Stimulated activated naive CD4-positive, alpha-beta T cell (primary cell): ENCODE measurements at places on chromosomes 16 and 17.

- DNase-seq, result no peak
These were observed 111.6 kb downstream of the DYNLRB2 start for GRCh38 chr16:80652441-80652840.

DNA sequence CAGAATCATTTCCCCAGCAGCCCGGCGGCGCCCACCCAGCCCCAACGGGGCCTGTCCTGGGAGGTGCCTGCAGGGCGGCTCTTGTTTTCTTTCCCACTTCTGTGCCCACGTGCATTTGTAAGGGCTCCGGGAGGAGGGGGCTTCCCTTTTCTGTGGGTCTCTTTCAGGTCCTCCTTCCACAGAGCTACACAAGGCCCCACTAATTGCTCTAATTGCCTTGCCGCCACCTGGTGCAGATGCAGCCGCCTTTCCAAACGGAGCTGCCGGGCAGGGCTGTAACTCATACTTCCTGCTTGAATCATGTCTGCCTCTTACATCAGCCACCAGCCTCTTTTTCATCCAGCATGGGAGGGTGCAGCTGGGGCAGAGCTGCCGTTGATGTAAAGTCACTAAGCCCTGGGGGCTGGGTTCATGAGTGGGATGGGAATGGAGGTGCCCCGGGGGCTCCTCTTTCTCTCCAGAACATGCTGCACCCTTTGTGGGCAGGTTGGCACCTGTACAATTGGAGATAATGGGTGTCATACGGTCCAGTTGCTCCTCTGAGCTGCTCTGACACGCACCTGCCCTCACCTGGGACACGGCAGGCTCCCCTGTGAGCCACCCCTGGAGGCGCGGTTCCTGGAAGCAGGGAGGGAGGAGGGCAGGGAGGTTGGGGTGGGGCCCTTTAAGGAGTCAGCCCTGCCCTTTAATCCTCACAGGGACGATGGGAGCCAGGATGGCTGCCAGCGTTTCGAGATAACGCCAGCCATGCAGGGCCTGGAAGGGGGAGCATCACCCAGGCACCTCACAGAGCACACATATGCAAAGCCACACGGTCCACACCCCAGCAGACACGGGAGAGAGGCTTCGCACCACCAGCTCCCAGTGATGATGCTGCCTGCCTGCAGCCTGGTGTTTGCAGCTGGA lies 41.1 kb upstream of the KLHDC4 start:
- peak; percentile 10 for DNase-seq

DNA sequence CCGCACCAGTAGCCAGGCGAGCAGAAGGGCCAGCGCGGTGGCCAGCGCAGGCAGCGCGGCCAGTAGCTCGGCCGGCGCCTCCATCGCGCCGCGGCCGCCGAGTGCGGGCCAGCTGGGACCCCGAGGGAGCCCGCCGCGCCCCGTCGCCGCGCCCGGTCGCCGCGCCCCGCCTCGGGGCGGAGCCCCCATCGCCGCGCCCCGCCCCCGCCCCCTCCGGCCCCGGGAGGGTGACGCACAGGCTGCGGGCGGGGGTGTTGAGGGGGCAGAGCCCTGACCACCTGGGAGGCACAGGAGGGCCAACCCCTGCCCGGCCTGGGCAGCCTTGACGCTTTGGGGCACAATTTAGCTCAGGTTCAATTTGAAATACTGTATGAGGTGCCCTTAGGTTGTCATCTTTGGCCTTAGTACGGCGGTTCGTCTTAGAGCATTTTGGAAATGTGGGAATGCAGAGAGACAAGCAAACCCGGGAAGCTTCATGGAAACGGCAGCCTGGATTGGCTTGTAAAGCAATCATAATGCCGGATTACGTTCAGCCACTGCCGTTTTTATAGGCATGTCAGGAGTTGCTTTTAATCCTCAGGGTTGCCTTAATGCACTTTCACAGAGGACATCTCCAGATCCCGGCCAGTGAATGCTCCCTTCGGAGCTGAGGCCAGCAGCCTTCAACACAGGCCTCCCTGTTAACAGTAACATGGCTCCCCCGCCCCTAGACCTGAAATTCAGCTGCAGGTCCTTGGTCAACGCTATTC lies at the start of gene MXRA7:
Gene MXRA7, minus strand, starts transcription at position 103 of the 749 bp plus-strand sequence. Its CDS starts 19 bp downstream, at position 84.
- peak; percentile 31 for DNase-seq

- DNase-seq, result no peak
These were observed 35.0 kb downstream of the DHRS7B start for GRCh38 chr17:21161498-21162393.

- no peak for DNase-seq
These were observed 423.9 kb downstream of the WWOX start for GRCh38 chr16:78523212-78523985.

GRCh38 chr16:51573191-51573590 lies 422.1 kb upstream of the SALL1 start:
- no peak for DNase-seq

GRCh38 chr17:78529871-78530670 lies 47.1 kb downstream of the DNAH17 start:
- DNase-seq, result no peak

- DNase-seq, result no peak
These were observed 10.8 kb upstream of the ITGA3 start for GRCh38 chr17:50045154-50045553.

- DNase-seq, result no peak
These were observed 56.9 kb downstream of the TIMM22 start for GRCh38 chr17:1053661-1054360.

DNA sequence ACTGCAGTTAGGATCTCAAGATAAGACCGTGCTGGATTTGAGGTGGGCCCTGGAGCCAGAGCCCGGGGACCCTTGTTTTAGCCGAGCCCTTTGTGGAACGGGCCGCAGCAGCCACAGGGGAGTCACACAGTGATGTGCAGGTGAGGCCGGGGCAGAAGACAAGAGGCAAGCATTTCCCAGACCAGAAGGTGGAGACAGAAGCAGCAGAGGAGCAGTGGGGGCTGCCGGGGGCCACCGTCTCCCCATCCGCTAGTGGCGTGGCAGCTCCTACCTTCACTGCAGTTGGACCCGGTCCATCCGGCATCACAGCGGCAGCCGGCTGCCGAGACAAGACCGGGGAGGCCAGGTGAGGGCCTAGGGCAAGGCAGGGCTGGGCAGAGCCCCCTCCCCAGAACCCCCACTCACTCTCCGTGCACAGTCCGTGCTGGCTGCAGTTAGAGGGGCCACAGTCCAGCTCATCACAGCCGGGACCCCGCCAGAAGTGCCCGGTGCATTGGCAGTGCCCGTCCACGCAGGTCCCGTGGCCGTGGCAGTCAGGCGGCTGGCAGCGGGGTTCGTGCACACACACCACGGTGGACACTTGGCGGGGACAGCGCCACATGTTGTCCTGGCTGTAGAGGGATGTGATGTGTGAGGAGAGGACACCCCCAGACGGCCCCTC lies 6.0 kb downstream of the NAGPA start:
- no peak for DNase-seq

- DNase-seq, result no peak
These were observed 49.6 kb upstream of the RPL38 start for GRCh38 chr17:74153821-74154430.

GRCh38 chr16:75043175-75043895 lies 44.5 kb downstream of the ZNRF1 start:
- DNase-seq, result no peak

GRCh38 chr17:41692722-41693521 lies 4.2 kb downstream of the EIF1 start:
- DNase-seq, result no peak

DNA sequence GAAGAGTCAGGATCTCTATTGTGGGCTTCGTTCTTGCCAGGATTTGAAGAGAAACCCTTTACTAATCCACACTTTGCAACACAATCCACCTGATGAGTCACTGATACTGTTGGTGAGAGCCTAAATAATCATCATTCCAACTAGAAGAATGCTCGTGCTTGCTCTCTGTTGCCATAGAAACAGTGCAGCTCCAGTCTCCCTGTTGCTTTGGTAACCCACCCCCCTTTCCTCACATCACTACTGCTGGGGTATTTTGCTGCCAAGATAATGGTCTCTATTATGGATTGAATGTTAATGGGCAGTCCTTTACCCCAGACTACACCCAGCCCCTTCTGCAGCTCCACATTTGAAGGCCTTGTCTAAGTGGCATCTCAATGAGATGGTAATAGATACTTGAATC lies 190.4 kb downstream of the ABCC12 start:
- DNase-seq, result no peak

DNA sequence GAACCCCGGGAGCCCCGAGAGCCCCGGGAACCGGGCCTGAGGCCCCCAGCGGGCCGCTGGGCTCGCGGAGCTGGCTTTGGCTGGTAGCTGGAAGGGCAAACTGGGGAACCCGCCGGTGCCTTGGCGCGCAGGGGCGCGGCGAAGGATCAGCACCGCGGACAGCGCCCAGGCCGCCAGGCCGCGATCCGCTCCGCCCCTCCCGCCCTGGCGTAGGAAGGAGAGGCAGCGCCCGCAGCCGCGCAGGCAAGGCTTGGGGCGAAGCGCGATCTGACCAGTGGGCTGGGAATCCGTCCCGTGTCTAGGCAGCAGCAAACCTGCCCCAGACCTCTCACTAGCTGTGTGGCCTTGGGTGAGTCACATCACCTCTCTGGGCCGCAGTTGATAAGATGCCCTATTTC lies 331 bp upstream of the CCDC92B start:
- DNase-seq, result peak; percentile 73

DNA sequence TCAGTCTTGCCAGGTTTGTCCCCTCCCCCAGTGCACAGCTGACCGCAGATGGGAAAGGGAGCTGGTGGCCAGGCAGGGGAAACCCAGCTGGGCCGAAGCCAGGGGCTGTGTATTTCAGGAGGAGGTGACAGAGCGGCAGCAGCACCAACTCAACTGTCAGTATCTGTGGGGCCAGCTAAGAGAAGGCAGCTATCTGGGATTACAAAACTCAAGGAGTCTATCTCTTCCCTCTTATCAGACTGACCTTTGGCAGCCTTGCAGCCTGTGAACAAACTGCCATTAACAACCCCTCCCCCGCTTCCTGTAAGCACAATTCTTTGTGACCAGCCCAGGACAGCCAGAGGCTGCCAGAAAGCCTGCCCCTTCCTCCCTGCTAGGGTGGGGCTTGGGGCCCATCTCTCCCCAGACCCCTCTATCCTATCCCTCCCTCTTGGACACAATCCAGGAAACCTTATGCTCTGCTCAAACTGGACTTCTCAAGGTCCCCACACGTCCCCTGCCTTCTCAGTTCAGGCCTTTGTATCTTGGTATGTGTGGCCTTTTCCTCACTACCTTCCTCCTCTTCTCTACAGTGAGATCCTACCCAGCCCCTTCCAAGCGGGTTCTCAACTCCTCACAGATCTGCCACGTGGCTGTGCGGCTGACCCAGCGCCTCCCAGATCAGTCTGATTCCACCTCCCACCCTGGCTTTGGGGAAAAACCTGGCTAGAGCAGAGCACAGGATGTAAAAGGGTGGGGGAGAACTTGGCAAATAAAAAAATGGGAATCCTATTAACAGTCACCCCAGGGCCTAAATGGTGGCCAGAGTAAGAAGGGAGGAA lies 10.5 kb downstream of the ST3GAL2 start:
- DNase-seq, result no peak

GRCh38 chr16:82340531-82340930 lies 170.5 kb upstream of the MPHOSPH6 start:
- DNase-seq, result no peak

DNA sequence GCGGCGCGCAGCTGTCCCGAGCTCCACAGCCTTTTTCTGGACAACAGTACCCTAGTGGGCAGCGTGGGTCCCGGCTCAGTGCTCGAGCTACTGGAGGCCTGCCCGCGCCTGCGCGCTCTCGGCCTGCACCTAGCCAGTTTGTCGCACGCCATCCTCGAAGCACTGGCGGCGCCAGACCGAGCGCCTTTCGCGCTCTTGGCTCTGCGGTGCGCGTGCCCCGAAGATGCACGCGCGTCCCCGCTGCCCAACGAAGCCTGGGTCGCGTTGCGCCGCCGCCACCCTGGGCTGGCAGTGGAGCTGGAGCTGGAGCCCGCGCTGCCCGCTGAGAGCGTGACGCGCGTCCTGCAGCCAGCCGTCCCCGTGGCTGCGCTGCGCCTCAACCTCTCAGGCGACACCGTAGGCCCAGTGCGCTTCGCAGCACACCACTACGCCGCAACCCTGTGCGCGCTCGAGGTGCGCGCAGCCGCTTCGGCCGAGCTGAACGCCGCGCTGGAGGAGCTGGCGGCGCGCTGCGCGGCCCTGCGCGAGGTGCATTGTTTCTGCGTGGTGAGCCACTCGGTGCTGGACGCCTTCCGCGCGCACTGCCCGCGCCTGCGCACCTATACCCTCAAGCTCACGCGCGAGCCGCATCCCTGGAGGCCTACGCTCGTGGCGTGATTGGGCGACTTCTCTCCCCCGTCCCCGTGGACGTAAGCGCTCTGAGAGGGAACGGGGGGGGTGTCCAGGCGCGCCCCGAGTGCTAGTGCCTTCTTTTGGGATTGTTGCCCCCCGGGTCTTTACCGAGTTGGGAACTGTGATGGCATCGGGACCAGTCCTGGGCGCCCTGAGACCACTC lies 1.2 kb upstream of the HSF4 start:
- DNase-seq, result peak; percentile 19

DNA sequence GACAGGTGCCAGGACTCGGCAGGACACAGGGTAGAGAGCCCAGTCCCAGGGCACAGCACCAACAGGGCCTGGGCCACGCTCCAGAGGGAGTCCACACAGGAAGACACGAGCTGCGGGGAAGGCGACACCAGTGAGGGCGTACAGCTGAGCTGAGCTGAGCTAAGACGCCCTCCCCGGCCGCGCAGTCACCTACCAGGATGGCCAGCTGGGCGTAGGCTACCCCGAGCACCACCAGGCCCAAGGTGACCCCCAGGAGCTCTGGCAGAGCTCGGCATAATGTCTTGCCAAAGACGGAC lies 42.6 kb downstream of the TSC2 start:
- no peak for DNase-seq

DNA sequence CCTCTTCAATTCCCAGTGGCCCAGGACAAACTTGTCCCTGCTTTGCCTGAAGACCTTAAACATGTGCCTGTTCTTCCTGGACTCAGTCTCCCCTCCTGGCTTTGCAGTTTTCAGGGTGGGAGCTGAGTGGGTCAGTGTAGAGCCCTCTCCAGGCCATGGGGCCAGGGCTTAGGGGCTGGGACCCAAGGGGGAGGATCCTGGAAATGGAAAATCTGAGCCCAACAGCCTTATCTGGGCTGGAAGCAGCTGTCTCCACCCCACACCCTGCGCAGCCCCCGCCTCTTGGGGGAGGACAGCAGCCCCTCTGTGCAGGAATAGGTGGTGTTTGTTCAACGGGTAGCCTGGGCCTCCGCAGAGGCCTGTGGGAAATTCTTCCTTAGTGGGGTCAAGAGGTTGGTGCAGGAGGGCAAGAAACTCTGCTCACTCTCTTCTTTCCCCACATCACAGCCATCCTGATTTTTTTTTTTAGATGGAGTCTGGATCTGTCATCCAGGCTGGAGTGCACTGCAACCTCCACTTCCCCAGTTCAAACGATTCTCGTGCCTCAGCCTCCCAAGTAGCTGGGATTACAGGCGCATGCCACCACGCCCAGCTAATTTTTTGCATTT lies 6.8 kb upstream of the SMTNL2 start:
- DNase-seq, result no peak

DNA sequence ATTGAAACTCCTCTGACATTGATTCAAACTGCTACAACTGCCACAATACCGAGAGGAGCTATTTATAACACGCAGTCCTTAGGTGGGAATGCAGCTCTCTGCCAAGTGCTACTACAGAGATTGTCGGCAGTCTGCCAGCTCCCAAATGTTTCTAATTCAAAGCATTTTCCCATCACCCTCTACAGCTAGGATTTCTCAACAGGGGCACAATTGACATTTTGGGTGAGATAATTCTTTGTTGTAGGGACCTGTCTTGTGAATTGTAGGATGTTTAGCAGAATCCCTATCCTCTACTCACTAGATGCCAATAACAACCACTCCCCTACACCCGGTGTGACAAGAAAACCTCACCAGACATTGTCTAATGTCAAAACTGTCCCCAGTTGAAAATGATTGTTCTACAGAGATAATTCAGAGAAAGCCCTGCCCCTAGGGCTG lies 7.8 kb upstream of the N4BP1 start:
- DNase-seq, result no peak

GRCh38 chr17:81939881-81940385 lies 2.8 kb upstream of the PYCR1 start:
- DNase-seq, result no peak
